ENCODE measurements at places on chromosomes 2 and 18.

GRCh38 chr2:694906-695510, 17.8 kb upstream of the TMEM18 start:
- DNase-seq = no peak

GRCh38 chr2:8851811-8852560, 14.6 kb upstream of the KIDINS220 start:
- no peak for DNase-seq

DNA sequence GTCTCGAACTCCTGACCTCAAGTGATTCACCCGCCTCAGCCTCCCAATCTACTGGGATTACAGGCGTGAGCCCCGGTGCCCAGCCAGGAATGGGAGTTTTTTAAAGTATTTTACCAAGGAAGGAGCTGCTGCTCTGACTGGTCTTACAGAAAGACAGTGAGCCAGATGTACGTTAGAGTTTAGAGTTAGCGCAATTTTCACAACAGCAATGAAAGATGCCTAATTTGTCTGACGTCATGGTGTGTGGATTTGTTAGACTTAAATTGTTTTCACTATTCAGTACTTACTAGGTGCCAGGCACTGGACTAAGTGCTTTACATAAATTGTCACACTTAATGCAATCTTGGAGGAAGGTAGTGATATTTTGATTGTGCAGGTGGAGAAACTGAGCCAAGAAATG, 12.4 kb upstream of the RPL37A start:
- no peak for DNase-seq

GRCh38 chr2:66477135-66477842, 42.4 kb downstream of the MEIS1 start:
- no peak for DNase-seq

DNA sequence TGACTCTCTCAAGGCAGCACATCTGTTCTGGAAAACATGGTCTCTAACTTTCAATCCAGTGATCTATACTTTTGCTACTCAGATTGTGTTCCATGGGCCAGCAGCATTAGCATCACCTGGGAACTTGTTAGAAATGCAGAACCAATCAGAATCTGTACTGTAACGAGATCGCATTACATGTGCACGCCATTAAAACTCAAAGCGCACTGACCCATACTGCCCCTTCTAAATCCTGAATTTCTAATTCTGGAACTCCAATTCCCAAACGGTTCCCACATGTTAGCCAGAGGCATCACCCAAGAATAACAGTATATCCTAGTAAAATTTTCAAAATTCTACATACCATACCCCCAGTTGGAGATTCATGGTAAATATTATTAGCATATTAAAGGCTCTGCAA, 10.5 kb upstream of the DCTN1 start:
- no peak for DNase-seq

All from CD4-positive, alpha-beta T cell treated with Interleukin-6 at 100 ng/mL for 8 hours (primary cell).